ENCODE measurements at places on chromosomes 13 and 19.

- DNase-seq, result no peak
Measured at GRCh38 chr13:33235564-33235963, 50.0 kb downstream of the STARD13 start.

- no peak for DNase-seq
Measured at GRCh38 chr13:110542169-110542796, 19.2 kb downstream of the RAB20 start.

- no peak for DNase-seq
Measured at GRCh38 chr13:47100214-47100853, 203.5 kb upstream of the HTR2A start.

GRCh38 chr19:12840091-12841079, 2.1 kb downstream of the MAST1 start:
- no peak for DNase-seq

DNA sequence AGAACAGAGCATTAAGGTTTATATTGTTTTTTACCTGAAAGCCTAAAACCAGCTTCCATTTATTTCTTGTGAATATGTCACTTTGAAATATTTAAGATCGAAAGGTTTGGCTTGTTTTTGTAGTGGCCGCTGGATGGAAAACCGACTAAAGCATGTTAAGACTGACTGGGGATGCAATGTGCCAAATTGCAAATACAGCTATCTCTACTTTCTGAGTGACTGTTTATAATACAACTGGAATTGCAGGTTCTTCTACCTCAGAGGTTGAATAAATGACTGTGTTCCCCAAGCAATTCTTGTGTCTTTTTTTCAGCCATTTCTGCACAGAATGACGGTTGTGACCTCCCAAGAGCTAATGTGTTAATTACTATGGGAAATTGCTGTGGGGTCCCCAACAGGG, 50.0 kb upstream of the TMTC4 start:
- no peak for DNase-seq

DNA sequence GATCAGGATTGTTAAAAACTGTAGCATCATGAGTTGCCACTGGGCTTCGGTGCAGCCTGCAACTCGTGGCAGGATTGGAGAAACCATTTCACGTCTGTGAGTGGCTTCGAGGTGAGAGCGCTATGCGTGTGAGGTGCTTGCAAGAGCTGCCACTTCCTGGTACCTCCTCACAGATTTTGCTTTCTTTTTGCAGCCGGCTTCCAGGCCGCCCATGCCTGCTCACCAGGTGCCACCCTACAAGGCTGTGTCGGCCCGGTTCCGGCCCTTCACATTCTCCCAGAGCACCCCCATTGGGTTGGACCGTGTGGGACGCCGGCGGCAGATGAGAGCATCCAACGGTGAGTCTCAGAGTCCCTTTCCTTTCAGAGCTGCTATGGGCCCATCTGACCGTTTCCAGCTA, 57.9 kb upstream of the C1QTNF9 start:
- DNase-seq, result no peak

DNA sequence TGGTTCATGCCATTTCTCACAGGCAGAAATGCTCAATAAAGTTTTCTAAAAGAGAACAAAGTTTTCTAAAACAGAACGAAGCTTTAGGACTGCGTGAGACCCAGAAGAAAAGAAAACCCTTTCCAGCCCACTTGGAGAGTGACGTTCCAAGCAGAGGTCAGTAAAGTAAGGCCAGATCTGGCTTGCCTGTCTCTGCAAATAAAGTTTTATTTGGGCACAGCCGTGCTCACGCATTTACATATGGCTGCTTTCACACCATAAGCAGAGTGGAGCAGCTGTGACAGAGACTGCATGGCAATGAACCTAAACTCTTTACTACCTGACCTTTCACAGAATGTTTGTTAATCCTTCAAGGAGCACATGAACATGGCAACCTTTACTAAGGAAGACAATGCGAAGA, 23.6 kb downstream of the IRS2 start:
- no peak for DNase-seq

- no peak for DNase-seq
Measured at GRCh38 chr13:50552424-50552966, 291.0 kb downstream of the DLEU7 start.

DNA sequence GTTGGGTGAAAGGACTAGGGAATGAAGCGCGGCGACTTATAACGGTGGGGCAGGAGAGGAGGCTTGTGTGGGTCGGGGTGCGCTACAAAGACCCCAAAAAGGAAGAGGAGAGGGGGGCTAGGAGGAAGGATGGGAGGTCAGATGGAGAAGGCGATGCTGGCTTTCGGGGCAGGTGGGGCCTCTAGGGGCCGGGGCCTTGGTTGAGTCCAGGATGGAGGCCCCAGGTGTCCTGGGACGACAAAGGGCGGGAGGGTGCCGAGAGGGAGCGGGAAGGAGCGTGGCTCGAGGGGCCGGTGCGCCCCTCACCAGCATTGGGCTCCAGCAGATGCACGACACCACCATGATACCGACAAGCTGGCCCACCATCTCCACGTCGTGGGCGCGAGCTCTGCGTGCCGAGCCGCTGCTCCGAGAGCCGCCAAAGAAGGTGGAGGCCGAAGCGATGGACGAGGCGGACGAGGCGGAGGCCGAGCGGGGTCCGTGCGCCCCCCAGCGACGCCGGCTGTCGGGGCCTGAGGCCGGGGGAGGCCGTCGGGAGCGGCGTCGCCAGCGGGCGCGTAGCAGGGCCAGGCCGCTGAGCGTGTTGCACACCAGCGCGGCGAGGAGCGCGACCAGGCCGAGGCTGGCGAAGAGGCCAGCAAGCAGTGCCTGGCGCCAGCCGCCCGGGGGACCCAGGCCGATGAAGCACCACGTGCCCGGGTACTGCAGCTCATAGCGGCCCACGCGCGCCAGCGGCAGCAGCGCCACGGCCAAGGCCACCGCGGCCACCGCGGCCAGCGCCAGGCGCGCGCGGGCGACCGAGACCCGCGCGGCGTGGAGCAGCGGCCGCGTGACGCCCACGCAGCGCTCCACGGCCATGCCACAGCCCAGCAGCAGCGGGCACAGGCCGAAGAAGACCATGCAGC, 1.8 kb downstream of the PTGER1 start:
- DNase-seq, result peak; percentile 22

DNA sequence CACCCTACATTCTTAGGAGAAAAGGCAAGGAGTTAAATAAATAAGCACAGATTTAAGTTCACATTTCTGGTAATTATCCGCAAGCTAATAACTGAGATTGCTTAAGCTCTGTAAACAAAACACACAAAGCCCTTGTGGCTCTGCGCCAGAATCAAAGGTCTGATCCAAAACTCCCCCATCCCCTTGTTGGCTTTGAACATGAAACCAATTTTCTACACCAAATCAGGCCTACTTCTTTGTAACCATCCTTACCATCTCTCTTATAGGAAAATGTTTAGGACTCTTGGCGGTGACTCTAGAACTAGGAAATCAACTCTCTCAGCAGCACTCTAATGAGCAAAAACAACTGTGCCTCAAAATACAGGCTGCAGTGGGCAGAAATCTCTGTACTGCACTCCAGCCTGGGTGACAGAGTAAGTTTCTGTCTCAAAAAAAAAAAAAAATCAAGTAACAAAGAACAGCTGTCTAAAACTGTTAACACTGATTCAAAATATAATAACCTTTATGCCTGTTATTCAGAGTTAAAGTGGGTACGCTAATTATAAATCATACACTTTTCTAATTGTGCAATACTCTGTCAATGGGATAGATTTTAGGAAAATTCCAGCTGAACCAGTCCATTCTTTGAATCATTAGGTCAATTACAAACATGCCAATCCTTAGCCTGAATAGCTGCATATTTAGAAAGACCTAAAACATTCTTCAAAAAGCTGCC, 25.8 kb downstream of the ABCC4 start:
- DNase-seq, result no peak

- peak; percentile 59 for DNase-seq
Measured at GRCh38 chr19:55454787-55455243, 6.6 kb downstream of the ISOC2 start.

Measured in kidney capillary endothelial cell (primary cell).